ENCODE measurements at places on chromosomes 11 and 22.

- no peak for DNase-seq
These were observed 15.3 kb downstream of the TUG1 start for GRCh38 chr22:30984317-30984716.

DNA sequence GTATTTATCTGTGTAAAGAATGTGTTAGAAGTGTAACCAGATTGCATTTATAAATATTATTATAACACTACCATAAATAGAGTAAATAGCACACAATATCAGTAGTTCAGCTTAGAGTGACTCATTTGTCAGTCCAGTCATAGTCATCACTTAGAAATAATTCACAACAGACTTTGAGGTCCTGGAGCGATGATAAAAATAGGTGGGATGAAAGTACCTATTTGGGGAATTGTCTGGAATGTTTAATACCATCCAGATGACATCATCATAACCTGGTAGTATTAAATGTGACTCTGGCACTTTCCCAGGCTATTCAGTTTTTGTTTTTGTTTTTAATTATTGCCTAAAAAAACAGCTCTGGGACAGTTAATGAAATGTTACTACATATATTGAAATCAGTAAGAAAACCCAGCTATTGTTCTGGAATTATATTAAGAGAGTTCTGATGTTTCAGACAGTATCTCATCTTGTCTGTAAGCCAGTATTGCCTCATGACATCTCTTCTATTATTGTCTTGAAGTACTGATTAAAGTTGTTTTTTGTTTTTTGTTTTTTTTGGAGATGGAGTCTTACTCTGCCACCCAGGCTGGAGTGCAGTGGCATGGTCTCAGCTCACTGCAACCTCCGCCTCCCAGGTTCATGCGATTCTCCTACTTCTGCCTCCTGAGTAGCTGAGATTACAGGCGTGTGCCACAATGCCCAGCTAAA, 74.8 kb downstream of the SIK2 start:
- no peak for DNase-seq

GRCh38 chr11:71117311-71117710, 135.1 kb downstream of the SHANK2 start:
- DNase-seq, result no peak

GRCh38 chr11:6298605-6299004, 21.7 kb downstream of the CAVIN3 start:
- DNase-seq, result no peak

GRCh38 chr11:111443640-111444039, 64.6 kb upstream of the POU2AF1 start:
- no peak for DNase-seq

GRCh38 chr22:31107894-31108218, 488 bp upstream of the SELENOM start:
- no peak for DNase-seq

DNA sequence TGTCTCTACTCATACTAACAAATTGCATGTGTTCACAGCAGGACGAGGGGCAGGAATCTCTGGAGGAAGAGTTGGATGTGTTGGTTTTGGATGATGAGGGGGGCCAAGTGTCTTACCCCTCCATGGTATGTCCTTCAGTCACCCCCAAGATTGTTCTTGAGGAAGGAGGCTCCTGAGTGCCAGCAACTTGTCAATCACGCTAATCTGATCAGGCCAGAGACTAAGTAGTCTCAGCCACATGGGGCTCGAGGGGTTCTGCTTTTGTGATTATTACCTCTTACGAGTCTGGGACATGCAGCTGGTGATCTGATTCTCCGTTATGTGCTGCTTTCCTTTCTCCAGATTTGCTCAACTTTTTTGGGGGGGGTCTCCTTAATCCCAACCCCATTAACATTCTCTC, 54.3 kb downstream of the CTNND1 start:
- DNase-seq, result no peak

DNA sequence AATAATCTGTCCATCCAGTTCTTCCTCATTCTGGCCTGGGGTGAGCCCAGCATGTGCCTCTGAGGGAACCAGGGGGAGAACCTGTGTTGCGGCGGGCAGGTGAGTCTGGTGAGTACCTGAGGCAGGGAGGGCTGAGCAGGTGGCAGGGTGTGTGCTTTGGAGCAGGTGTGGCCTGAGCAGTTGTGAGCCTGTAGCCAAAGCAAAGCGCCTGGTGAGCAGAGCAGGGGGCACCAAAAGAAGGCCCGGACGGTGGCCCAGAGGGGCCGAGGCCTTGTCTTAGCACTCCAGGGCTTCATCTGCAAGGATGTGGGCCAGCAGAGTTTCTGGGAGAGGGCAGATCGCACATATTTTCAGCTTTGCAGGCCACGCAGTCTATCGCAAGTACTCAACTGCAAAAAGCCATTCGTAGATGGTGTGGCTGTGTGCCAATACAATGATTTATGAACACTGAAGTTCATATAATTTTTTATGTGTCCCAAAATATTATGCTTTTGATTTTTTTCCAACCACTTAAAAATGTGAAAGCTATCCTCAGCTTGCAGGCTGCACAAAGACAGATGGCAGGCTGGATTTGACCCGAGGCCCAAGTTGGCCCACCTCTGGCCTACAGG, 8.7 kb downstream of the GLB1L2 start:
- DNase-seq, result no peak

DNA sequence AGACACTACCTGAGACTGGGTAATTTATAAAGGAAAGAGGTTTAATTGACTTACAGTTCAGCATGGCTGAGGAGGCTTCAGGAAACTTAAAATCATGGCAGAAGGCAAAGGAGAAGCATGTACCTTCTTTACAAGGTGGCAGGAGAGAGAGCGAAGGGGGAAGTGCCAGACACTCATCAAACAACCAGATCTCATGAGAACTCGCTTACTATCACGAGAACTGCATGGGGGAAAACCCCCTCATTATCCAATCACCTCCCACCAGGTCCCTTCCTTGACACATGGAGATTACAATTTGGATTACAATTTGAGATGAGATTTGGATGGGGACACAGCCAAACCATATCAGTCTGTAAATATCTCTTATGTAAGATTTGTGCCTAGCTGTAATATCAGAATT, 50.9 kb upstream of the ATXN10 start:
- DNase-seq, result no peak

GRCh38 chr11:2806351-2807024, 79.1 kb downstream of the CDKN1C start:
- no peak for DNase-seq

- DNase-seq, result no peak
These were observed 5.5 kb downstream of the IL17REL start for GRCh38 chr22:50007057-50007511.

DNA sequence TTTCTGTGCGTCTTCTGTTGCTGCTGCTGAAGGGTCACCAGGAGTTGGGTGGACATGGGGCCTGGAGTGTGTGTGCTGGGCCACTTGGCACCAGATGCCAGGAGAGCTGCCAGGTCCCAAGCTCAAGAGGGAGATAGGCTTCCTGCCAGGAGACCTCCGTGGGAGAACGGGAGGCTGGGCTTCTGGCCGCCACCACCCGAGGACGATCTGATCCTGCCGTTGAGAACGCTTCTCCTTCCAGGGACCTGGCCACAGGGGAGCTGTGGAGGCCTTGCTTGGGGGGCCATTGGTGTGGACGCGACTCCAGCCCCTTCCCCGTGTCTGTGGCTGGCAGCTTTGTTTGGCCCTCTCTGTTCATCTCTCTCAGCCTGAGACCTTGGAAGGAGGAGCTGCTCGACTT, 2.4 kb downstream of the BRSK2 start:
- DNase-seq, result no peak

GRCh38 chr11:45677770-45678512, 12.5 kb upstream of the CHST1 start:
- no peak for DNase-seq

DNA sequence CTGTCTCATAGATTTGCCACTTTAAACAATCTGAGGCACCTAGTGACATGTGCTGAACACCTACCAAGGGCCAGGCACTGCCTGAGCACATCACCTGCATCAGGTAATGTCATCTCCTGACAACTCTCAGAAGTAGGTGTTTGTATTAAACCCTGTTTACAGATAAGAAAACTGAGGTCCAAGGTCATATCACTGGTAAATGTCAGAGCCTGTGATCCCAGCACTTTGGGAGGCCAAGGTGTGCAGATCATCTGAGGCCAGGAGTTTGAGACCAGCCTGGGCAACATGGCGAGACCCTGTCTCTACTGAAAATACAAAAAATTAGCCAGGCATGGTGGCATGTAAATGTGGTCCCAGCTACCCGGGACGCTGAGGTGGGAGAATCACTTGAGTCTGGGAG, 39.1 kb upstream of the ACCSL start:
- no peak for DNase-seq

GRCh38 chr22:40620464-40621046, 16.0 kb downstream of the MRTFA start:
- no peak for DNase-seq

- peak; percentile 40 for DNase-seq
These were observed 4.5 kb upstream of the NOL12 start for GRCh38 chr22:37681556-37682049.

DNA sequence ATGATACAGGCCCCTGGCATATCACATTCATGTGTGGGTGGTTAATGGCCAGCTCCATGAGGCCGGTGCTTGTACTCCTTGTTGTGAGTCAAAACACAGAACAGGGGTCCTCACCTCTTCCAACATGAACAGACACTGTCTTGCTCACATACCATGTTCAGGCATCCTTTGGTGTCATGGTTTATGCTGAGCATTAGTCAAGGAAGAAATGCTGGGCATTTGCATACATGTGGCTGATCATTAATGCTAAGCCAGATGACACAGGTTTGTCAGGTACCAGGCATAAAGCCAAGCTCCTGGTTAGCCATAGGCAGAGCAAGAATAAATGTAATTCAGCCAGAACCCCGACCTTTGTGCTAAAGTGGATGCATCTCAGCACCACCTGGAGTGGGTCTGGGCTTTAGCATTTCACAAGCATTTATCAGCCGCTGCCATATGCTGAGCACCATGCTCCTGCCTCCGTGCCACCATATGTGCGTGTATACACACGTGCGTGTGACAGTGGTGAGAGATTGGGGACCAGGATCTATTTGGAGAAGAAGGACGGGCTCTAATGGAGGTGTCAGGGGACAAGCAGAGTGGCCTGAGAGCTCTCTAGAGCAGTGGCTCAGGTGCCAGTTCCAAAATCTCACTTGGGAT, 55.0 kb downstream of the MICAL2 start:
- DNase-seq, result no peak

GRCh38 chr11:61512435-61512834, 3.9 kb downstream of the LRRC10B start:
- no peak for DNase-seq

DNA sequence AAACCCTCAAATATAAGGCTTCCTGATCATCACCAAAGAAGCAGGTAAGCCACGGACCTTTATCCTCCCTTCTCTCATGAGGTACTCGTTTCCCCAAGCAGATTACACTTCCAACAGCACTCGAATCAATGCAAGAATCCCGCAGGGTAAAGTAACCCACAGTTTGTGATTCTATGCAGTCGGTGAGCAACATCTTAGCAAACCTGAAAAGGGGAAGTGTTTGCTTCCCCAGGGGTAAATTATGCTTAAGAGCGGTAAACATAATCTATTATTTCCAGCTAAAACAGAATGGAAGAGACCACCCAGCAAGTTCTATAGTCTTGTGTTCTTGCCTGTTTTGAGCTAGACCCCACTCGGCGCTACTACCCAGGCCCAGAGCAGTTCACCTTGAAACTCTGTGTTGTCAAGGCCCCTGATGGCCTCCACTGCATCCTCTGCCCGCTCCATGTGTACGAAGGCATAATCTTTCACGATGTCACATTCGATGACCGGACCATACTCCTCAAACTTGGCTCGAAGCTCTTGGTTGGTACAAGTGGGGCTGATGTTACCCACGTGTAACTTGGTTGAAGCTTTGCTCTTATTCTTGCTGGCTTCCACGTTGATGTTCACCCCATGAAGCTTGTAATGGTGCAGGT, 1.3 kb downstream of the RBM4B start:
- DNase-seq, result no peak

DNA sequence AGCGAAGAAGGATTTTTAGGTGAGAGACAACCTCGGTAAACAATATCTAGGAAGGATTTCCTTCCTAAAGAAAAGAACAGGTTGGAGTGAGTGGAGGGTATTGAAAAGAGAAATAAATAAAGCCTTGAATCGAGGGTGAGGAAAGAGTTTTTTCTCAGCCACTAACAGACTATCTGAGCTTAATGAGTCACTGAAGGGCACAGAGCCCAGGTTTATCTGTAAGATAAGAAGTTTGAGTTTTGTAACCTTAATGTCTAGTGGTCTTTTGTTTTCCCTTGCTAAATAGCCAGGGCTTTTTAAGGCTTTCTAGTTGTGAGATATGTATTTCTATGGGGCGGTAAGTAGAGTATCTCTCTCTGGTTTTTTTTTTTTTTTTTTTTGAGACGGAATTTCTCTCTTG, 394.5 kb upstream of the KIRREL3 start:
- DNase-seq, result no peak

- DNase-seq, result peak; percentile 37
These were observed 17.5 kb downstream of the RELT start for GRCh38 chr11:73393479-73394415.

- DNase-seq, result no peak
These were observed 628 bp downstream of the CHKB start for GRCh38 chr22:50581950-50582492.

GRCh38 chr11:90630176-90630575, 407.3 kb upstream of the CHORDC1 start:
- no peak for DNase-seq

DNA sequence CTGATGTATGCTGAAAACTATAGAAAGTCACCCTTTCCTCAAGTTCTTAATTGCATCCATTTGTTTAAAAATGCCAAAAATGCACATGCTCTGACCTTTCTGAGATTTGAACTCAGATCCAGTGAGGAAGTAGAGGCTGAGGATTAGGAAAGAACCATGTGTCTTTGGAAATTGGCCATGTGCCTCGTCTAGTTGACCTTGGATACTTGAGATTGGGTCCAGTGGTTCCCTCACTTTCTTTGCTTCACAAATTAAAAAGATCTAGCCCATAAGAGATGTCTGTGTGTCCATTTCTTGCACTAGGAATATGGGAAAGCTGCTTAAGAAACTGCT, 128.3 kb downstream of the MAML2 start:
- DNase-seq, result no peak

- DNase-seq, result no peak
These were observed 9.0 kb downstream of the MAP6 start for GRCh38 chr11:75659836-75660235.

DNA sequence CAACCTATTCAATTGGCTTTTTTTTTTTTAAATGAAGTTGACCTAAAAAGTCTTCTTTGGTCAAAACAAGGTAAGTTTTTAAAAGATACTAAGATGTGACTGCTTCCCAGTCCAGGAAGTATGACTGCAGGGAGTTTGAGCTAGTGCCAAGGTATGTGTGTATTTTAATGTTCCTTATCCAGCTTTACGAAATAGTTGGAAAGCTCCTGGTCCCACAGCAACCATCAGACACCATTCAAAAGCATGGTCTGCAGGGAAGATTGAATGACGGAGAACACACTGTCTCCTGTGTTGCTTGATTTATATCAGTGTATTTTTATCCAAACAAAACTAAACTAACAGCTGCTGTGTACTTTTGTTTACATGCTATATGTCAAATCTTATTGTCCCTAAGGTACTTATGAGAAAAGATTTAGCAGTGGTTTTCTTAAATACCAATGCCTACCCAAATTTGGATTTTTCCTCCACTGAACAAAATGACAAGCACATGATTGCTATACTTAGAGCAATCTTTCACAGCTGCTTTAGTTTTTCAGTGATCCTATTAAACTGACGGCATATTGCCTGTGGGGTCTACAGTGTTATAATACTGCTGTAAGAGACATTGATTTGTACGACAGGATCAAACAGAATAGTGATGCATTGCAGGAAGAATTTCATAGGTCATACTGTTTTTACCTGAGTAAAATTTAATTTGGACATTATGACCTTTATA, 122.9 kb downstream of the DCDC1 start:
- DNase-seq, result peak; percentile 3
